ENCODE measurements at places on chromosomes 13 and 19.

DNA sequence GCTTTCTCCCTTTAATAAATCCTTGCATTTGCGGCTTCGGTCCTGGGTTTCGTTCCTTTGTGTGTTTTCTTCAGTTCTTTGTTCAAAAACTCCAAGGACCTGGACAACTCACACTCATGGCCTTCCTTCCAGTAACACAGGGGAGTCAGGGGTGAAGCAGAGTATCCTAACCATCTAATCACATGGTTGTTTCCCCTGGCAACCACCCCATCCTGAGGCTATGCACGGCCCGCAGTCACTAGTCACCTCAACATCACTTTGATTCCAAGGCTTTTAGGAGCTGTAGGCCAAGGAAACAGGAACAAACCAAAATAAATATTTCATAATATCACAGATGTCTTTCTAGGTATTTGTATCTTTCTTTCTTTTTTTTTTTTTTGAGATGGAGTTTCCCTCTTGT, 28.9 kb downstream of the ZNF101 start:
- no peaks in the 10 kb centered on the region for H3K27me3 ChIP-seq
- no peaks in the 10 kb centered on the region for H3K4me1 ChIP-seq
- no peak for DNase-seq
- peaks cover 21% of the 10 kb centered on the region for H3K36me3 ChIP-seq

- no peak overlapping the region for H3K4me3 ChIP-seq
- no peaks in the 10 kb centered on the region for H3K27me3 ChIP-seq
- no peak overlapping the region for H3K27ac ChIP-seq
- no peak for DNase-seq
- H3K4me1 ChIP-seq, result no peaks in the 10 kb centered on the region
Observed at GRCh38 chr19:28631961-28632360, 581.0 kb downstream of the UQCRFS1 start.

GRCh38 chr13:48501705-48502104, 31.2 kb downstream of the RCBTB2 start:
- H3K27me3 ChIP-seq, result no peaks in the 10 kb centered on the region
- no peaks in the 10 kb centered on the region for H3K36me3 ChIP-seq
- no peak for DNase-seq
- H3K4me1 ChIP-seq, result peaks cover 9% of the 10 kb centered on the region
- H3K4me3 ChIP-seq, result no peak overlapping the region

DNA sequence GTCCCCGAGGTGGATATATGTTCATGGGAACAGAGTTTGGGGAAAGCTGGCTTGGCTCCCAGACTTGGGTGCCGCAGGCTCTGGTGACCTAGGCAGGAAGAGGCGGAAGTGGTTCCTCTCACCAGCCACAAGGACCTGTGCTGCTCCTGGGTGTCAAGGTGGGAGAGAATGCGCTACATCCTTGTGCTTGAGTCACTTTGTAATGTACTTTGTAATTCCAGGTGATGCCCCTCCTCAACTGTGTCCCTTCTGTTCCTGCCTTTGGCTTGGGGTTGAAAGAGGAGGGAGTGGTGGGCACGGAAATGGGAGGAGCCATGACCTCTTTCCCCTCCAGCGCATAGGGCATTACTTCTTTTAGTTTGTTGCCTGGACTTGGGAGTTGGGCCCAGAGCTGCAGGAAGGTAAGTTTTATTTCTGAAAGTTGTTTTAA, 10.9 kb downstream of the GARRE1 start:
- no peaks in the 10 kb centered on the region for H3K36me3 ChIP-seq
- no peak overlapping the region for H3K27ac ChIP-seq
- no peak for DNase-seq
- no peaks in the 10 kb centered on the region for H3K27me3 ChIP-seq

GRCh38 chr19:18423258-18424020, 4.2 kb downstream of the SSBP4 start:
- H3K36me3 ChIP-seq, result no peaks in the 10 kb centered on the region
- H3K4me3 ChIP-seq, result no peak overlapping the region
- H3K27ac ChIP-seq, result peak overlapping the region; percentile 73
- H3K27me3 ChIP-seq, result peaks cover 4% of the 10 kb centered on the region

DNA sequence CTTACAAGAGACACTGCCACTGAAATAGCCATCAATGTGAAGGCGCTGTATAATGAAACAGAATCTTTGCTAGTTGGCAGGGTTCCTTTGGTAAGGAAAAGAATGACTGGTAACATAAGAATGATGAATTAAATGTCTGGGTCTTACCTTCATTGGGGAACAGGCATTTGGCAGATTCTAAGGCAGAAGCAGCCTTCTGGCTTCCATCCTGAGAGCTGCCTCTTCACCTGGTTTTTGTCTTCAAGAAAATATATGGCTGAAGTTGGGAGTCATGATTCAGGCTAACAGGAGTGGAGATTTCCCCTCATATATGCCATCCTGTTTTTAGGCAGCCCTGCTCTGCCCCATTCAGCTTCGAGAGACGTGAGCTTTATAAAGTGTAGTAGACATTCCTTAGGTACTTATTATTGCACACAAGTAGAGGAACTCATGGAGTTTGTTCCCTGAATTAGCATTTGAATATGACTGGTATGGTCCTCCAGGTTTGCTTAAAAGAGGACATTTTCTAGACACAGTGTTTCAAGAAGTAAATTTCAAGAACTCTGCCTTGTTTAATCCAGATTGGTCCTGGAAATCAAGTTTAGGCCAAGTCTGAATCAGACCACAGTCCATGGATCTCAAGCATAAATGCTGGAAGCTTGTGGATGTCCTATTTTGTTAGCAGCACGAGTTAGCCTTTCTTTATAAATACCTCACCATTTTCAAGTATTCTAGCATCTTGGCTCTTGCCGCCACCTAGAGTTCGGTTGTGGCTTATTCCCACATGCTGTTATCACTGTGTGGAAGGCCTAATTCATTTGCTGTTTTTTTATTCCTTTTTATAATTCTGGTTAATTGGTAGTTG, 56.2 kb upstream of the AKAP11 start:
- H3K27ac ChIP-seq, result no peak overlapping the region
- H3K36me3 ChIP-seq, result no peaks in the 10 kb centered on the region
- no peaks in the 10 kb centered on the region for H3K4me1 ChIP-seq
- no peaks in the 10 kb centered on the region for H3K27me3 ChIP-seq

DNA sequence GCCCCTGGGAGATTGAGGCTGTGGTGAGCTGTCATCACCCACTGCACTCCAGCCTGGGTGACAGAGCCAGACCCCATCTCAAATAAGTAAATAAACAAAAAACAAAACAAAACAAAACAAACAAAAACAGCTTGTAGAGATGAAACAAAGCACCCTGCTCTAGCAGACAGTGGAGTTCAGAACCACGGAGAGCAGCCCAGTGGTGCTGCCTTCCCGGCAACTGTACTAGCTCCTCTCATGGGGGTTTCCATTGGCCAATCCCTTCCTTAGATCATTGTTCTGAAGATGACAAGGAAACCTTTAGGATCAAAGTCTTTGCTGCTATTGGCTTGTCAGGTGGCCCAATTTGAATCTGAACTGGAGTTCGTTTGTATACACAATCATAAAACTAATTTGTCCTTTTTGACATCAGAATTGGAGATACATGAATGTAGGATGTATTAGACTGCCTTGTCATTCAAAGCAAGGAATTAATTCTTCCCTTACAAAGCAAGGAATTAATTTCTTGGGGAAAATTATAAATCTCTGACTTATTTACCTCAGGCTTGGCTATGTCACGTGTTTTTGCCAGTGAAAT, 19.7 kb upstream of the SYCN start:
- H3K36me3 ChIP-seq, result no peaks in the 10 kb centered on the region
- no peak overlapping the region for H3K4me3 ChIP-seq
- DNase-seq, result peak; percentile 65
- no peak overlapping the region for H3K27ac ChIP-seq
- no peaks in the 10 kb centered on the region for H3K27me3 ChIP-seq
- no peaks in the 10 kb centered on the region for H3K4me1 ChIP-seq
